ENCODE measurements at places on chromosomes 3 and 15. TPM values are rescaled to one million over a fixed set of nuclear protein-coding genes. Genes with fewer than 3 reads are reported as not detected.
A peak's percentile ranks its signal among the peaks of the same experiment; 100 is the strongest.

GRCh38 chr3:150958683-150959082 is 13.8 kb downstream of the CLRN1 start:
- H3K4me3 ChIP-seq = no peak overlapping the region
- DNase-seq = no peak
- no peaks in the 10 kb centered on the region for H3K4me1 ChIP-seq
- H3K27me3 ChIP-seq = no peaks in the 10 kb centered on the region
- H3K36me3 ChIP-seq = no peaks in the 10 kb centered on the region

DNA sequence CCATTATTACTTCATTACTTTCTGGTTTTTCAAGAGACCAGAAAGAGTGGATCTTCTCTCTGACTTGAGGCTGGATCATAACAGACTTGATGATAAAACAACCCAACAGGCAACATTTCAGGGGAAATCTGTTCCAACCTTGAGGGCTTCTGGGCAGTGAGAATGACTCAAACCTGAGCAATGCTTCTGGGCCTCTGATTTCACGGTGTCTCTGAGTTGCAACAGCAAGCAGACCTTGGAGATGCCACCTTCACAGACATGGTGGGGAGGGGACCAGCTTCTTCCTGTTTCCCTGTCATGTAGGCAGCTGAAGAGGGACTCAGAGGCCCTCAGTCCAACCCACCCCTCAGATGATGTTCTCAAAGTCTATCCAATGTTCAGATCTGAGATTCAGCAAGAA is 104.0 kb downstream of the ABHD5 start:
- peak; percentile 70 for DNase-seq
- H3K4me1 ChIP-seq = no peaks in the 10 kb centered on the region
- no peaks in the 10 kb centered on the region for H3K36me3 ChIP-seq
- no peak overlapping the region for H3K27ac ChIP-seq
- H3K27me3 ChIP-seq = no peaks in the 10 kb centered on the region

GRCh38 chr3:39249453-39250115 is 30.3 kb downstream of the CX3CR1 start:
- H3K4me1 ChIP-seq = peaks cover 26% of the 10 kb centered on the region
- H3K4me3 ChIP-seq = no peak overlapping the region
- no peaks in the 10 kb centered on the region for H3K36me3 ChIP-seq
- H3K27ac ChIP-seq = peak overlapping the region; percentile 70
- no peaks in the 10 kb centered on the region for H3K27me3 ChIP-seq

The MAP2K5 gene
- total RNA-seq = 10.8 TPM

DNA sequence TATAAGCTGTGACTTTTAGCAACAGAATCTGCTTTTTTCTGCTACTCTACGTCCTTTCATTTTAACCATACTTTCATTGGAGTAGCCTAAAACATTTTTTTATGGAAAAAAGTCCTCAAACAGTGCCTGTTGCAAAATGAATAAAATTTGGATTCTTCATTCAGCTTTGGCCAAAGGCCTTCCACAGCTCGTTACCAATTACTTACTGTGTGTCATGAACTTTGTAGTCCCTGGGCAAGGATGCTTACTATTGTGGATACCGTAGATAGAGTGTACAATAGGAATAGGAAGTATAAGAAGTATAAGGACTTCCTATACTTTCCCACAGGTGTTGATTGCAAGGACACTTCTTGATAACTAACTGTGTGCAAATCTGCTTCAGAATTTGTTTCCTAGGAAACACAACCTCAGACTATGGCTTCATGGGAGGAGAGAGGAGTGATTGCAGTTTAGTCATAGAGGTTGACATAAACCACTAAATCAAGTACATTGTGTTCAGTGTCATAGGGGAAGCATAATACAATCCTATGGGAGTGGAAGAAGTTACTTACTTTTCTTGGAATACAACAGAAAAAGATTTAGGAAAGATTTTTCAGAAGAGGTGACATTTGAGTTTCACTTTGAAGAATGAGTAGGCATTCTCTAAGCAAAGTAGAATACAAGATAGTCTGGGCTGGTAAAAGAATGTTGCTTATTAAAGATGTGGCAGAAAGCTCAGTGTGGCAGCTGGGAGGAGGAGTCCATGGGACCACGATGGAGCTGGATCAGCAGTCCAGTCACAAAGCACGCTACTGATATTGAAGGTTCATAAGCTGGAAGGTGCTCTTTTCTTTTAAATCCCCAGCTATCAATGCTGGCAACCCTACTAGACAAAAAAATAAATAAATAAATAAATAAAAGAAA is 309.7 kb upstream of the TPRG1 start:
- H3K4me3 ChIP-seq = no peak overlapping the region
- DNase-seq = no peak
- peaks cover 11% of the 10 kb centered on the region for H3K36me3 ChIP-seq
- no peaks in the 10 kb centered on the region for H3K27me3 ChIP-seq

The LRRC3B gene
- total RNA-seq = under 0.01 TPM

DNA sequence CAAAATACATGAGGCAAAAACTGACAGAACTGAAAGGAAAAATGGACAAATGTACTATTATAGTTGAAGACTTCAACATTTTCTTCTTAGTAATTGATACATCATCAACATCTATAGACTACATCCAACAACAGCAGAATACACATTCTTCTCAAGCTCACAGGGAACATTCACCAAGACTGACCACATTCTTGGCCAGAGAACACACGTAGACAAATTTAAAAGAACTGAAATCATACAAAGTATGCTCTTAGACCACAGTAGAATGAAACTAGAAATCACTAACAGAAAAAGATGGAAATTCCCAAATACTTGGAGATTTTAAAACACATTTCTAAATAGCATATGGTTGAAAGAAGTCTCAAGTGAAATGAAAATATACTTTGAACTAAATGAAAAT is 55.1 kb upstream of the NSMCE3 start:
- no peak for DNase-seq
- no peaks in the 10 kb centered on the region for H3K27me3 ChIP-seq
- no peaks in the 10 kb centered on the region for H3K36me3 ChIP-seq
- H3K4me3 ChIP-seq = no peak overlapping the region

The B3GALNT1 gene
- 3.7 TPM for total RNA-seq

DNA sequence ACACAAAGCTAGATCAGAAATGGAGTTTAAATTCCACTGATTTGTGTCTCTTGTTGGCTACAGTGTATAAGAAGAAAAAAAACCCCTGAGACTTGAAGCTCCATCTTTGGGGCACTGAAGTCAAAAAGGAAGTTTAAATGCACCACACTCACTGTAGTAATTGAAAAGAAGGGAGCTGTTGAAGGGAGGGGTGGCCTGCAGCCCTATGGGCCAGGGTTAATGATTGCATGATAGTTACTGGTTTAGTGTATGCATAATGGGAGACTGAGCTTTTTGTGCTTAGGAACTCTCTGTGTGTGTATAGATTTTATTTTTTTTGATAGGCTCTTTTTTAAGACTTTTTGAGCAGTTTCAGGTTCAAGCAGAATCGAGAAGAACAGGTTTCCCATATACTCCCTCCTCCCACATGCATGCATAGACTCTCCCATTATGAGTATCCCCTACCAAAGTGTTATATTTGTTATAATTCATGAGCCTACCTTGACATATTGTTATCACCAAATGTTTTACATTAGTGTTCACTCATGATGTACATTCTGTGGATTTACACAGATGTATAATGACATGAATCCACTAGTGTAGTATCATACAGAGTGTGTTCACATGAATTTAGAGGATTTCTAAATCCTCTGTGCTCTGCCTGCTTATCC is 88.2 kb downstream of the TNFAIP8L3 start:
- peaks cover 5% of the 10 kb centered on the region for H3K36me3 ChIP-seq
- no peaks in the 10 kb centered on the region for H3K4me1 ChIP-seq
- H3K27ac ChIP-seq = no peak overlapping the region

GRCh38 chr15:81966631-81967030 is 79.2 kb downstream of the MEX3B start:
- H3K4me1 ChIP-seq = no peaks in the 10 kb centered on the region
- H3K27ac ChIP-seq = no peak overlapping the region
- H3K36me3 ChIP-seq = no peaks in the 10 kb centered on the region
- DNase-seq = no peak
- no peak overlapping the region for H3K4me3 ChIP-seq

GRCh38 chr3:120450600-120451271 is at the start of gene FSTL1:
Gene FSTL1 (minus strand): TSS chr3:120450992. CDS start chr3:120450746, 246 bp downstream.
- H3K36me3 ChIP-seq = no peaks in the 10 kb centered on the region
- no peaks in the 10 kb centered on the region for H3K27me3 ChIP-seq
- peak within 1 kb of the TSS; percentile 92 for H3K4me3 ChIP-seq
- H3K27ac ChIP-seq = peak within 1 kb of the TSS; percentile 93
- DNase-seq = no peak

- peak overlapping the region; percentile 11 for H3K27ac ChIP-seq
- no peaks in the 10 kb centered on the region for H3K27me3 ChIP-seq
- H3K4me1 ChIP-seq = peaks cover 6% of the 10 kb centered on the region
- H3K4me3 ChIP-seq = peak overlapping the region; percentile 28
- no peak for DNase-seq
Measured at GRCh38 chr3:56915966-56916586, 114.3 kb upstream of the ARHGEF3 start.

GRCh38 chr3:13262493-13263211 is 157.5 kb downstream of the NUP210 start:
- DNase-seq = no peak
- H3K27me3 ChIP-seq = no peaks in the 10 kb centered on the region
- no peak overlapping the region for H3K27ac ChIP-seq
- H3K36me3 ChIP-seq = no peaks in the 10 kb centered on the region
- no peaks in the 10 kb centered on the region for H3K4me1 ChIP-seq

The RETNLB gene
- not detected for total RNA-seq

DNA sequence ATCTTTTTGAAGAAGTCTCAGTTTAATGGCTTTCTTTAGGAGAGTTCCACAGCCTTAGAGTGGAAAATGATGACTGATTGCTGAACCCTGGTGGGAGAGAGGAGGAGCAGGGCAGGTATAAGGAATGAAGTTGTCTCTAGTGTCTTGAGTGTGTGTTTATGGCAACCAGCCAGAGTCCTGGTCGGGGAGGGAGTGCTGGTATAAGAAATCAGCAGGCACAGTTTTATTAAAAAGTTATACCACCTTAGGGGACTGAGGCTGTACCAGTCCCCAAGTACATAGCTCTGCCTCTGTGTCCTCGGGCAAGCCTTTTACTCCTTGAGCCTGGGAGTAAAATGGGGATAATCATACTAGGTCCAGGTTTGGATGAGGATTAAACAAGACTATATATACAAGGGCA is 29.8 kb downstream of the SLC22A14 start:
- H3K36me3 ChIP-seq = no peaks in the 10 kb centered on the region
- H3K4me3 ChIP-seq = no peak overlapping the region
- no peak overlapping the region for H3K27ac ChIP-seq
- H3K4me1 ChIP-seq = no peaks in the 10 kb centered on the region
- H3K27me3 ChIP-seq = no peaks in the 10 kb centered on the region

DNA sequence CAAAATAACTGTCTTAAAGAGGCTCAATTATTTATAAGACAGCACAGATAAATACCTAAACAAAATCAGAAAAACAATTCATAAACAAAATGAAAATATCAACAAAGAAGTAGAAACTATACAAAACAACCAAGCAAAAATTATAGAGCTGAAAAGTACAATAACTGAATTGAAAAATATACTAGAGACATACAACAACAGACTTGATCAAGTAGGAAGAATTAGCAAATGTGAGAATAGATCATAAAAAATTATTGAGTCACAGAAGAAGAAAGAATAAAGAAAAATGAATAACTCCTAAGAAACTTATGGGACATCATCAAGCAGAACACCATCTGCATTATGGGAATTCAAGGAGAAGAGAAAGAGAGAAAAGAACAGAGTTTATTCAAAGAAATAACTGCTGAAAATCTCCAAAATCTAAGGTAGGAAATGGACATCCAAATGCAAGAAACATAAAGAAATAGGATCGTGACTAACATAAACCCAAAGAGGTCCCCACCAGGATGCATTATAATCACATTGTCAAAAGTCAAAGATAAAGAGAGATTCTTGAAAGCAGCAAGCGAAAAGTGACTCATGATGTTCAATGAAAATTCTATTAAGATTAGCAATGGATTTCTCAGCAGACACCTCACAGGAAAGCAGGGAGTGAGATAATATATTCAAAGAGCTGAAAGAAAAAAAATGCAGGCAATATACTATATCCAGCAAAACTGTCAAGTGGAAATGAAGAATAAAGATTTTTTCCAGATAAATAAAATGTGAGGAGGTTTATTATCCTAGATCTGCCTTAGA is 85.9 kb downstream of the DCLK3 start:
- H3K27ac ChIP-seq = no peak overlapping the region
- H3K4me3 ChIP-seq = no peak overlapping the region
- H3K27me3 ChIP-seq = no peaks in the 10 kb centered on the region
- DNase-seq = no peak
- no peaks in the 10 kb centered on the region for H3K36me3 ChIP-seq

DNA sequence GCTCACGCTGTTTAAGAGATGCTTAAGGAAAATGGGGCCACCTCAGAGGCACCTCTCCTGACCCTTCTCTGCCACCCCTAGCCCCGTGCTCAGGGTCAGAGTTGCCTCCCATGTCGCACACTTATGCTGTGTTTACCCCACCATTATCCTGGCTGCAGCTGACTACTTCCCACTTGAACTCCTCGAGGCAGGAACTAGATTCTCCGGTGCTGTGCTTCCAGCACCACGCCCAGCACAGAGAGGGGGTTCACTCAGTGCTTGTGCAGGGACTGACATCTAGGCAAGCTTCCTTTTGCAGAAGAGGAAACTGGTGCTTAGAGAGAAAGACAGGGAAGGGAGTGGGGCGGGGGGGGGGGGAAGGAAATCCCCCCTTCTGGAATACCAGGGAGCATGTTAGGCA is 340.1 kb downstream of the RORA start:
- H3K27me3 ChIP-seq = no peaks in the 10 kb centered on the region
- no peak overlapping the region for H3K4me3 ChIP-seq
- H3K27ac ChIP-seq = no peak overlapping the region
- DNase-seq = no peak

DNA sequence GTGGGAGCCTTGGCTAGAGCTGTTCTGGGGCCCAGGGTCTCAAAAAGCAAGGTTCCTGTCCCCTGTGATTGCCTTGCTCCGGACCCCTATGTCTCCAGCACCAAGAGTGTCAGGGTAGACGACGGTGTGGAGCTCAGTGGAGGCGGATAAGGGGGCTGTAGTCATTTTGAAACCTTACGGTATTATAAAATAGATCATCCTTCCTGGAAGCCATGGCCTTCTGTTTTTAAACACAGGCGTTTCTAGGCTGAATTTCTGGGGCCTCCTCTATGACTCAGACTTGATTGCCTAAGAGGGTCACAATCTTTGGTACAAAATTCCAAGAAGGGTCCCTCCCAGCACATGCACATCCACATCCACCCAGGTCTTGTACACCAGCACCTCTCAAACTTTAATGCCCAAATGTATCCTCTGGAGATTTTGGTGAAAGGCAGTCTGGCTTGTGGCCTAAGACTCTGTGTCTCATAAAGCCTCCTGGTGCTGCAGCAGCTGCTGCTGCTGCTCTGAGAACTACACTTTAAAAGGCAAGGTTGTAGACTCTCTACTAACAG is 70.5 kb upstream of the XCR1 start:
- H3K27ac ChIP-seq = peak overlapping the region; percentile 81
- no peak overlapping the region for H3K4me3 ChIP-seq
- H3K36me3 ChIP-seq = no peaks in the 10 kb centered on the region
- DNase-seq = no peak

GRCh38 chr15:26598704-26599103 is 174.2 kb downstream of the GABRB3 start:
- H3K27me3 ChIP-seq = no peaks in the 10 kb centered on the region
- no peak for DNase-seq
- no peaks in the 10 kb centered on the region for H3K4me1 ChIP-seq
- no peak overlapping the region for H3K27ac ChIP-seq

- H3K36me3 ChIP-seq = no peaks in the 10 kb centered on the region
- no peak for DNase-seq
- no peaks in the 10 kb centered on the region for H3K27me3 ChIP-seq
- peaks cover 30% of the 10 kb centered on the region for H3K4me1 ChIP-seq
- H3K4me3 ChIP-seq = no peak overlapping the region
Measured at GRCh38 chr3:150367757-150368156, 40.3 kb upstream of the TSC22D2 start.

Measured in esophagus muscularis mucosa (tissue), 4 donors.